ENCODE measurements at places on chromosomes 5 and 9. TPM values are rescaled to one million over a fixed set of nuclear protein-coding genes. Genes with fewer than 3 reads are reported as not detected.
A peak's percentile ranks its signal among the peaks of the same experiment; 100 is the strongest.

- H3K36me3 ChIP-seq = no peaks in the 10 kb centered on the region
- H3K27ac ChIP-seq = no peak overlapping the region
- peaks cover 38% of the 10 kb centered on the region for H3K4me1 ChIP-seq
- no peak for DNase-seq
These were observed 504 bp upstream of the OTP start for GRCh38 chr5:77638763-77639671.

- no peak for DNase-seq
- no peaks in the 10 kb centered on the region for H3K4me1 ChIP-seq
- H3K4me3 ChIP-seq = no peak overlapping the region
- no peak overlapping the region for H3K27ac ChIP-seq
- H3K36me3 ChIP-seq = no peaks in the 10 kb centered on the region
These were observed 246.9 kb downstream of the TLR4 start for GRCh38 chr9:117951127-117951526.

- H3K27ac ChIP-seq = no peak overlapping the region
- H3K4me3 ChIP-seq = no peak overlapping the region
- H3K4me1 ChIP-seq = no peaks in the 10 kb centered on the region
- no peak for DNase-seq
- no peaks in the 10 kb centered on the region for H3K27me3 ChIP-seq
These were observed 5.6 kb upstream of the PAEP start for GRCh38 chr9:135555910-135556309.

- peaks cover 63% of the 10 kb centered on the region for H3K4me1 ChIP-seq
- H3K27ac ChIP-seq = peak within 1 kb of the TSS; percentile 100
These were observed at the start of gene PTBP3 for GRCh38 chr9:112332977-112333638. Gene PTBP3, minus strand, starts transcription at chr9:112333619. Its CDS starts 35,754 bp downstream, at chr9:112297865.

DNA sequence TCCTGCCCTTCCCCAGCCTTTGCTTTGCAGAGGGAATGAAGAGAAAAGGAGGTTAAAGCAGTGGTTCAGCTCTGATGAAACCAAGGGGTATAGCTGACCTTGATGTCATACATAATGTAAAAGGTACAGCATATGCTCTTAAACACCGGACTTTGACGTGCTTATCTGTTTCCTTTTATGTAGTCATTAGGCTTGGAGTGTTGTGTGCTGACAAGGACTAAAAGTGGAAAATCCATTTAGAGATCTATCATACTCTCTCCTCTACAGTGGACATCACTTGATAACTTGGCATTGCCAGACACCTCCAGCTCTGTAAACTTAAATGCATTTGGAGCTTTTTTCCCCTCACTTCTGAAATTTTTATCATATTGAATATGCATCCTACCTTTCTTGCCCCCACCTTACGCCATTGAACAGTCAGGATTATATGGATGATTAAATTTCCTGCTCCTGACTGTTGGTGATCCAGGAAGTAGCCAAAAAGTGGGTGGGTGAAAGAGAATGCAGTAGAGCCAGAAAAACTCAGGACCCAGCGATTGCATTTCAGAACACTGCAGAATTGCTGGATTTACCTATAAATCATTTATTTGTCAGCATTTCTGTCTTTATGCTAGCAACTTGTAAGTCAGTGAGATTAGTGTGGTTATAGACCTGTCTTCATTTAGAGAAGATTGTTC is 4.1 kb downstream of the TNFAIP8 start:
- H3K27ac ChIP-seq = no peak overlapping the region
- DNase-seq = no peak
- peaks cover 17% of the 10 kb centered on the region for H3K4me1 ChIP-seq

- H3K4me3 ChIP-seq = no peak overlapping the region
- H3K27me3 ChIP-seq = no peaks in the 10 kb centered on the region
- no peak overlapping the region for H3K27ac ChIP-seq
- no peaks in the 10 kb centered on the region for H3K4me1 ChIP-seq
- DNase-seq = no peak
These were observed 353.4 kb downstream of the SPOCK1 start for GRCh38 chr5:137145721-137146120.

DNA sequence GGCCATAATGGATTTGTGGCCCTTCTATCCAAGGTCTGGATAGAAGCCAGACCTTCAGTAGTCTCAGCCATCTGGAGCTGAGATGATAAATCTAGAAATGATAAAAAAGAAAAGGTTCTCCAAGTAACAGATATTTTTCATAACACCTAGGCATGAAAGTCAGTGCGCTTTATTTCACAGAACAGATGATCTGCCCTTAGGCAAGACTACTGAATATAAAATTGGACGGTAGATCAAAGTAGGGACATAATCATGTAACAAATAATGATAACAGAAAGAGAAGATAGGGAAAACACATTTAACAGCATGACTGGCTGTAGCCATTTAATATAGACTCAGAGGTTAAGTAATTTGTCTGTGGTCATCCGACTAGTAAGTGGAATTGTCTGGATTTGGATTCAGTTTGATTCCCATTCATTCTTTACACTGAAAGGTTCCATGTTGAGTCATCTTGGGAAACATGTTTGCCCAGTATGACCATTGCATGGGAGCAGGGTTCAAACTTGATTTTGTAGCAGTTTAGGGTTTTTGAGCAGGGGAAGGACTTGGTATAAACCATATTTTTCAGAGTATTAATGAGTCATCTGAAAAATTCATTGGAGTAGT is 4.1 kb upstream of the CAVIN4 start:
- H3K27ac ChIP-seq = no peak overlapping the region

DNA sequence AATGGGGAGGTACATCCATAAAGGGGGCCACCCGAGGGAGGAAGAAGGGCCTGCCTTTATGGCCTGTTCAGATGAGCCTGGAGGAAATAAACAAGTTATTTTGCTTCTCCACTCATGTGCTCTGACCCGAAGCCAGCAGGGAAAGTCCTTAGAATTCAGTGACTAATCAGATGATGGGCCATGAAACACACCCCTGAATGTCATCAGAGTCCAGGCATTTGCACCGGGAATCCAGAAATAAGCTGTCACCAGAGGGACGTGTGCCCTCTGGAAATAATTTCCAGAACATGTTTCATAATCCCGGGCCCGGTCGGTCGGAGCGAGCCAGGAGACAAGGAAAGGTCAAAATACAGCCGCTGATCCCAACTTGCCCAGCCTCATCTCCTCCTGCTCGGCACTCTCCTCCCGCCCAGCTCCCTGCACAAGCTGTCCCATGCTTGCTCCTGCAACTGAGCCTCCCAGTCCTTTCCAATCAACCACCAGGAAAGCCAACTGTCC is 73.6 kb upstream of the ZNF622 start:
- no peaks in the 10 kb centered on the region for H3K36me3 ChIP-seq
- peak; percentile 75 for DNase-seq
- peak overlapping the region; percentile 70 for H3K27ac ChIP-seq

DNA sequence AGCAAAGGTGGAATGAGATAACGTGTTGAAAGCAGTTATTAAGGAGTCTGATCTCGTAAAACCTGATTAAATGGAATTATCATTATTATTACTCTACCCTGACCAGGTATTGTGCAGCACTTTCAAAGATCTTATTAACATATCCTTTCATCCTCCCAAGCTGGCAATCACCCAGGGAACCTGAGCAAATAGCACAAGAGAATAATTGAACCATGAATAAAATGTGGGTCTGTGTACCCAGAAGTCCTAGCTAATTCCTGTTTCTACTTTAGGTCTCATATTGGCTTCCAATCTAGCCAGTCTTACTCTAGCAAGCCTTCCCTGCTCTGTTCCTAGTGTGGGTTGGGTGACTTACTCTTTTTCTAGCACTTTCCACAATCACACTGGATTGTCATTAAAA is 162.2 kb upstream of the STK32A start:
- H3K36me3 ChIP-seq = no peaks in the 10 kb centered on the region
- H3K27ac ChIP-seq = no peak overlapping the region
- no peaks in the 10 kb centered on the region for H3K4me1 ChIP-seq
- no peak for DNase-seq

- no peak overlapping the region for H3K4me3 ChIP-seq
- H3K27me3 ChIP-seq = no peaks in the 10 kb centered on the region
- no peaks in the 10 kb centered on the region for H3K4me1 ChIP-seq
- no peaks in the 10 kb centered on the region for H3K36me3 ChIP-seq
- no peak for DNase-seq
These were observed 226.6 kb upstream of the TBCA start for GRCh38 chr5:78002690-78003089.

- no peaks in the 10 kb centered on the region for H3K4me1 ChIP-seq
- H3K27ac ChIP-seq = no peak overlapping the region
- H3K4me3 ChIP-seq = no peak overlapping the region
- H3K27me3 ChIP-seq = no peaks in the 10 kb centered on the region
- no peaks in the 10 kb centered on the region for H3K36me3 ChIP-seq
- no peak for DNase-seq
These were observed 65.0 kb upstream of the SARDH start for GRCh38 chr9:133803028-133803585.

DNA sequence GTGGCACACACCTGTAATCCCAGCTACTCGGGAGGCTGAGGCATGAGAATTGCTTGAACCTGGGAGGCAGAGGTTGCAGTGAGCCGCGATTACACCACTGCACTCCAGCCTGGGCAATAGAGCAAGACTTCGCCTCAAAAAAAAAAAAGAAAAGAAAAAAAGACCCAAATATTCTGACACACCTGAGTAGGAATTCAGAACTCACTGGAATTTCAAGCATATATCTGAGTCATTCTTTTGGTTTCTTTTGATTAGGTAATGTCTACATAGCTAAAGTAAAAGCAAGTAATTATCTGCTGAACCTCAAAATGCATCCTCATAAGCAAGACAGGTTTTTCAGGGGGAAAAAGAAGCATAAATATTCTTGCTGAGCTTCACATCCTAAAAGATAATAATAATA is 35.9 kb downstream of the ANKRD31 start:
- H3K27ac ChIP-seq = no peak overlapping the region
- no peaks in the 10 kb centered on the region for H3K27me3 ChIP-seq
- no peak for DNase-seq
- H3K4me3 ChIP-seq = no peak overlapping the region

DNA sequence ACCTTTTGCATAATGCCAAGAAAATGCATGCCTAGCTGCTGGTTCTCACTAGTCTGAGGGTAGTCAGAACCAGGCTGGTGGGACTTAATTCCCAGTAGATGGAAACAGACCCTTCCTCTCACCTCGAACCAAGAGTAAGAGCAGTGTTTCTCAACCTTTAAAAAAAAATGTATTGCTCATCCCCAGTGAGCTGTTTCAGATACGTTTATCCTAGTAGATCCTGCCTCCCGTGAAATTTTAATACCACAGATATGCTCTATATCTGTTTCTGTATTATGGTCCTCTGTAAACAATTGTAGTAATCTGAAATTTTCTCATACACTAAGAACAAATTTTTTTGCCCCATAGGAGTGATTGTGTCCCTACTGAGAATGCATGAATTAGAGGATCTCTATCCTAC is 86.2 kb downstream of the TEK start:
- no peaks in the 10 kb centered on the region for H3K36me3 ChIP-seq
- H3K4me3 ChIP-seq = no peak overlapping the region
- peak overlapping the region; percentile 45 for H3K27ac ChIP-seq
- DNase-seq = no peak

DNA sequence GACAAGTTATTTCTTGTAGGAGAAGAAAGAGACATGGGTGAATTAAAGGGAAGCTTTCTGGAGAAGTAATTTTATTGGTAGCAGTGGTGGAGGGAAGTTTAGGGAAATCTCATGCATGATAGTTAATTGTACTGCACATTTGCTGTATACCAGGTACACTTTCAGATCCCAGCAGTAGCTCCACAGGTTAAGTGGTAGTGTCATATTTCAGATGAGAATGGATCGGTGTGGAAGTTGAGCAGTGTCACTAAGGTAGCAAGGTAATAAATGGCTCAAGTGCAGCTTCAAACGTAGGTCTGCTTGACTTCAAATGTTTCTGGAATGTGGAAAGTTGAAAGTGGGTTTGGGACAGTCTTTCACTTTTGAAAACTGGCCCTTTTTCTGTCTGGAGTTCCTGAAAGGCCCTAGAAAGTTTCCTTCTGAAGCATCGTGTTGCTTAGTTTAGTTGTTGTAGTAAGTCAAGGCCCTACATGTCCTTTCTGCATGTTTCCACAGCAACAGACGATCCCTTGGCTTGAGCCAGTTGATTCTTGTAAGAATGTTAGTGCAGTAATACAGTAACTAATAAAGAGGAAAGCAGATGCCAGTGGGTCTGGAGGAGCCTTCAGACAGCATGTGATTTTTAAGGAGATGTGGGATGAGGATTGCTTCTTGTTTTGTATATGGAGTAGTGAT is 3.7 kb downstream of the CLTA start:
- H3K36me3 ChIP-seq = peaks cover 25% of the 10 kb centered on the region
- no peaks in the 10 kb centered on the region for H3K27me3 ChIP-seq
- no peak overlapping the region for H3K27ac ChIP-seq
- peaks cover 36% of the 10 kb centered on the region for H3K4me1 ChIP-seq

- H3K27me3 ChIP-seq = no peaks in the 10 kb centered on the region
- no peak overlapping the region for H3K27ac ChIP-seq
- H3K4me3 ChIP-seq = no peak overlapping the region
These were observed 145.9 kb upstream of the CDH6 start for GRCh38 chr5:31047621-31048020.

DNA sequence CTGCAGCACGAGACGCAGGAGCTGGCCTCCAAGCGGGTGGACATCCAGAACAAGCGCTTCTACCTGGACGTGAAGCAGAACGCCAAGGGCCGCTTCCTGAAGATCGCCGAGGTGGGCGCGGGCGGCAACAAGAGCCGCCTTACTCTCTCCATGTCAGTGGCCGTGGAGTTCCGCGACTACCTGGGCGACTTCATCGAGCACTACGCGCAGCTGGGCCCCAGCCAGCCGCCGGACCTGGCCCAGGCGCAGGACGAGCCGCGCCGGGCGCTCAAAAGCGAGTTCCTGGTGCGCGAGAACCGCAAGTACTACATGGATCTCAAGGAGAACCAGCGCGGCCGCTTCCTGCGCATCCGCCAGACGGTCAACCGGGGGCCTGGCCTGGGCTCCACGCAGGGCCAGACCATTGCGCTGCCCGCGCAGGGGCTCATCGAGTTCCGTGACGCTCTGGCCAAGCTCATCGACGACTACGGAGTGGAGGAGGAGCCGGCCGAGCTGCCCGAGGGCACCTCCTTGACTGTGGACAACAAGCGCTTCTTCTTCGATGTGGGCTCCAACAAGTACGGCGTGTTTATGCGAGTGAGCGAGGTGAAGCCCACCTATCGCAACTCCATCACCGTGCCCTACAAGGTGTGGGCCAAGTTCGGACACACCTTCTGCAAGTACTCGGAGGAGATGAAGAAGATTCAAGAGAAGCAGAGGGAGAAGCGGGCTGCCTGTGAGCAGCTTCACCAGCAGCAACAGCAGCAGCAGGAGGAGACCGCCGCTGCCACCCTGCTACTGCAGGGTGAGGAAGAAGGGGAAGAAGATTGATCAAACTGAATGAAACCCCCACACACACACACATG is 654 bp downstream of the PURA start:
- peak; percentile 71 for DNase-seq
- H3K36me3 ChIP-seq = no peaks in the 10 kb centered on the region
- H3K4me3 ChIP-seq = peak overlapping the region; percentile 80
- H3K27ac ChIP-seq = peak overlapping the region; percentile 96

SPATA31E1 gene
- total RNA-seq = not detected

KIAA0825 gene
- total RNA-seq = 5.3 TPM

PCDHB15 gene
- total RNA-seq = 5.6 TPM

LIX1 gene
- not detected for total RNA-seq

MCC gene
- total RNA-seq = 2.6 TPM

TMEM215 gene
- not detected for total RNA-seq

DDX4 gene
- not detected for total RNA-seq

SCGB3A2 gene
- not detected for total RNA-seq

All from transverse colon (tissue), 4 donors.